ENCODE measurements at places on chromosomes 6 and 20. TPM values are rescaled to one million over a fixed set of nuclear protein-coding genes. Genes with fewer than 3 reads are reported as not detected.

GRCh38 chr6:138485586-138486248 is 13.6 kb downstream of the NHSL1 start:
- DNase-seq = no peak

DNA sequence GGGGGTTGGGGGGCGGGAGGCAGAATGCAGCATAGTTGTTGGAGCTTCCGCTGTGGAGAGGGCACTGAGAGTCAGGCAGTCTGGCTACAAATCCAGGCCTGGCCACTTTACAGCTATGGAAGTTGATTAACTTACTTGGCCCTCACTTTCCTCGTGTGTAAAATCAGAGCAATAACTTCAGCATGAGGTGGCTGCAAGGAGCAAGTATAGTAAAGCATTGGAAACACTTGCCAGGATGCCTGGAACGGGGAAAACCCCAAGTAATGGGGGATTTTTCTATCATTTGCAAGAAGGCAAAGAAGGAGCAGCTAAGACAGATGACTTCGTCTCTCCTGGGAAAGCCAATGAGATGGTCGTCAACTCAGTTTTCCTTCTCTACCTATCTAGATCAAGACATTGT is 35.8 kb downstream of the AGPAT4 start:
- no peak for DNase-seq

DNA sequence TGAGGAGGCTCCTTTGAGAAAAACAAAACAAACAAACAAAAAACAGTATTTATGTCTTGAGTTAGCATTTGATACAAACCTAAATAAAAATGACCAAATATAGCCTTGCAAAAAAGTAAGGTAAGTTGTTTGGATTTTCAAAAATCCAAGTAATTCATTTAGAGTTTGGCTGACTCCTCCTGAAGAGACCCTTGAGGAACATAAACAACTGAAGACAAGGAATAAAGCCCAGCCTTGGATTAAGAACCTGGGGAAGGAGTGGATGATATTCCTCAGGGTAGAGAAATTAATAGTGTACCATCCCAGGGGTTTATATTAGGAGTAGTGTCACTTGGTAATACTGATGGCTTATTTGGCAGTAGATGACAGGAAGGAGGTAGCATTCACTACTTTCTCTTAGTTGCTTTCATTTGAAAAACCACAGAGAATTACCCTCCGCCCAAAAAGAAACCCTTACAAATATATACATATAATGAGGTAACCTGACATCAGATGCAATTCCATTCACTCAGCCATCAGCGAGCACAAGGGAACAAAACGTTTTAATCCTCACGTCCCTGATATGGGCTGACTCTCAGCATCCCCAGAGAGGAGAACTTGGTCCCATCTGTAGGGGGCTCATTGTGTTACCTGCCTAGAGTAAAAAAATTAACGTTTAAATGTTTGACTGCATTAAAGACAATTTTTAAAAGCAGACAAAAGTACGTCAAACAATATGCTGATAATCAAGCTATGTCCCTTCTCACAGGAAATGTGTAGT is 57.0 kb downstream of the SOBP start:
- DNase-seq = no peak

The ZNF334 gene
- polyA plus RNA-seq = 28.8 TPM

The CLDN20 gene
- 0.87 TPM for polyA plus RNA-seq

GRCh38 chr6:157789297-157789696 is 33.7 kb upstream of the SNX9 start:
- DNase-seq = no peak

DNA sequence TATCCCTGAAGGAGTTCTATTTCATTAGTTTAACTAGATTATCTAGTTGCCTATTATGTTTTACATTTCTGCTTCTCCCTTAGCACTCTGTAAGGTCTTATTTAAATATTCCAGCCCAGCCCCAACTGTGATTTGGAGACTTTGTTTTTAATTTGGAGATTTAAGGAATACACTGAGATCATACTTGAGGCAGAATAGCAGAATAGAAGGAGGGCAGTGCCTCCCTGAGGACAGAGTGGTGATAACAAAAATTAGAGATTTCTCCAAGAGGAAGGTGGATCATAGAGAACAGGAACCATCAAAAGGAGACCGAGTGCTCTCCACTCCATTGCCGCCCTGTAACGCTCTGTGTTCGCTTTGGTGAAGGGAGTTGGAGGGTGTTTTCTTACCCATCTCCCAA is 14.8 kb upstream of the CD164 start:
- DNase-seq = no peak

All from right renal pelvis (tissue), 4 donors.